H7 (cell line): ENCODE measurements at places on chromosomes 2 and 18.

DNA sequence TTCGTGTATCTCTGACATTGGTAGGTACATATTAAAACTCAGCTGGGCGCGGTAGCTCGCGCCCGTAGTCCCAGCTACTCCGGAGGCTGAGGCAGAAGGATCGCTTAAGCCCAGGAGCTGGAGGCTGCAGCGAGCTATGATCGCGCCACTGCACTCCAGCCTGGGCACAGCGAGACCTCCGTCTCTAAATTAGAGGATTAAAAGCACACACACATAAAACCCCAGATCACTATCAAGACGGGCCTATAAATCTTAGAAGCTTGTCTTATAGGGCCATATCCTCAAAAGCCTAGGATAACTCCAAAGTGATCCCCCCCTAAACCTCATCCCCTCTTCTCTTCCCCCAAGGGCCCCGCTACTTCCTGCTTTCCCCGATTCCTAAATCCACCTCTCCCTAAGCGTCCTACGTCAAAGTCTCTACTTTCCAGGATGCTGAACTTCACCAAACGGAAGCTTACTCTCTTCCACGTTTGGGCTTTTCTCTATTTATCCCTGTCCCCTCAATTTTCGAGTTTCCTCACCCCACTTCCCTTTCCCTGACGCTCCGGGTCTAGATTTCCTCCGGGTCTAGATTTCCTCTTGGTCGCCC, 707 bp downstream of the KRCC1 start:
- DNase-seq: peak; percentile 67

- DNase-seq: no peak
Measured at GRCh38 chr18:23935804-23936203, 78.8 kb upstream of the TTC39C start.

GRCh38 chr2:237218756-237219155, 133.1 kb downstream of the COPS8 start:
- DNase-seq: no peak

- DNase-seq: peak; percentile 7
Measured at GRCh38 chr2:68156419-68156818, 1.3 kb upstream of the PNO1 start.

- DNase-seq: no peak
Measured at GRCh38 chr2:187210726-187211125, 237.3 kb downstream of the CALCRL start.

- DNase-seq: no peak
Measured at GRCh38 chr2:235688511-235689426, 194.9 kb downstream of the AGAP1 start.

- no peak for DNase-seq
Measured at GRCh38 chr18:68725346-68725745, 10.4 kb upstream of the TMX3 start.
